Fibroblast of lung (primary cell): ENCODE measurements at places on chromosomes 13 and 19.

GRCh38 chr13:29046588-29046987 is 226.4 kb downstream of the MTUS2 start:
- no peak overlapping the region for H3K27ac ChIP-seq
- H3K36me3 ChIP-seq, result no peaks in the 10 kb centered on the region
- no peak overlapping the region for H3K4me3 ChIP-seq
- no peaks in the 10 kb centered on the region for H3K4me1 ChIP-seq
- no peak for DNase-seq

GRCh38 chr19:38700902-38701454 is 43.3 kb downstream of the CAPN12 start:
- H3K4me1 ChIP-seq, result peaks cover 21% of the 10 kb centered on the region
- H3K4me3 ChIP-seq, result no peak overlapping the region
- no peak for DNase-seq
- peak overlapping the region; percentile 65 for H3K27ac ChIP-seq

- no peak overlapping the region for H3K27ac ChIP-seq
- H3K27me3 ChIP-seq, result no peaks in the 10 kb centered on the region
- H3K4me3 ChIP-seq, result no peak overlapping the region
Measured at GRCh38 chr13:66896933-66897332, 333.2 kb downstream of the PCDH9 start.

GRCh38 chr19:41426952-41427646 is at the start of gene B3GNT8:
Gene B3GNT8, minus strand, starts transcription at chr19:41427374. Its CDS starts 596 bp downstream, at chr19:41426778.
- H3K27ac ChIP-seq, result peak within 1 kb of the TSS; percentile 44
- no peaks in the 10 kb centered on the region for H3K27me3 ChIP-seq
- peaks cover 14% of the 10 kb centered on the region for H3K36me3 ChIP-seq
- H3K4me1 ChIP-seq, result peaks cover 9% of the 10 kb centered on the region

DNA sequence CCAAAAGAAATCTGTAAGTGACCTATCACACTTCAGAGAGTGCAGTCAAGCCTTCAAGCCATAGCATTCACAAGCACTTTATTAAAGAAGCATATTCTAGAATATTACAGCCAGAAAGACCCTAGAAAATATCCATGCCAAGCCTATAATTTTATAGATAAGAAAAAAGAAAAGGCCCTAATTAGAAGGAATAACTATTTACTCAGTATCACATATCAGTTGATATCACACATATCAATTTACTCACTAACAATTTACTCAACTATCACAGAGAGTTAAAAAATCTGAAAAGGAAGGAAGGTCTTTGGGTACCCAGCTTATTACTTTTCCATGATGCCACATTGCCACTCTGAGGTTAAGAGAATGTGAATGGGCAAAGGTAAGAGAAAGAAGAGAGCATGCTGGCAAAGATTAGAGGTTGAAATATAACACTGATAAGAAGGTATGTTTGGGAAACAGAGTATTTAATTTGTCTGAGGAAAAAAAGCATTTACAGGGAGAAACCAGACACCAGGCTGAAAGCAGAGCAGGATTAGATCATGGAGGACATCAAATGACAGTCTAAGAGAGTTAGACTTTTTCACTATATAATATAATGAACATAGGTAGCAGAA is 186.2 kb downstream of the VWA8 start:
- H3K27ac ChIP-seq, result no peak overlapping the region
- H3K4me1 ChIP-seq, result no peaks in the 10 kb centered on the region
- no peaks in the 10 kb centered on the region for H3K27me3 ChIP-seq
- no peaks in the 10 kb centered on the region for H3K36me3 ChIP-seq
- no peak overlapping the region for H3K4me3 ChIP-seq

DNA sequence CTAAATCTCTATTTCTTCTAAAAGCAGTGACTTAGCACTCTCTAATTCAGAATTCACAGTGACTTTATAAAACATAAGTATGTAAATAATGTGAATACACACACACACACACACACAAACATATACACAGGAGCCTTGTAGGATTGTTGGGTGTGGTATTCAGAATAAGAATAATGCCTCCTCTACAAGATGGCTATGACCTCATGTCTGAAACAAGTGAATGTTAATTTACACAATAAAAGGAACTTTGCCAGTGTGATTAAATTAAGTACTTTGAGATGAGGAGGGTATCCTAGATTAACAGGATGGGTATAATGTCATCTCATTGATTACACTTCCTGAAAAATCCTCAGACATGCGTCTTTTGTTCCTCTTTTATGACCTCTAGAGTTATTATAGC is 234.6 kb downstream of the SLITRK6 start:
- no peak overlapping the region for H3K4me3 ChIP-seq
- H3K27me3 ChIP-seq, result no peaks in the 10 kb centered on the region
- no peaks in the 10 kb centered on the region for H3K4me1 ChIP-seq

DNA sequence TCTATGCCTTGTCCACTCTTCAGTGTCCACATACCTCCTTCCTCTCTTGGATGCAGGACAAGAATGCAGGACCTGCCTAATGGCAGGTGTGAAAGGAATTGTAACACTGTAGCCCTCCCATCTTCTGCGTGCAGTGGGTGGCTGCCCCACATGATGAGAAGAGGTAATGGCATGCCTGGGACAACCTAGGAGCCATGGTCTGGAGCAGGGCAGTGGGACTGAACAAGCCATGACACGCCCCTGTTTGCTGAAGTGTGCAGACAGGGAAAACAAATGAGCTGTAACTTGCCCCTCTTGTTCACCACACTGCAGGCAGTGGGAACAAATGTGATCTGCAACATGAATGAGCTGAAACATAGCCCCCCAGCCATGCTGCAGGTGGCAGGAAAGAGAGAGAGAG is 192.2 kb downstream of the PCDH17 start:
- H3K4me3 ChIP-seq, result no peak overlapping the region
- no peak for DNase-seq
- H3K36me3 ChIP-seq, result no peaks in the 10 kb centered on the region
- H3K4me1 ChIP-seq, result no peaks in the 10 kb centered on the region
- H3K27me3 ChIP-seq, result no peaks in the 10 kb centered on the region
- no peak overlapping the region for H3K27ac ChIP-seq

- H3K27ac ChIP-seq, result no peak overlapping the region
- peaks cover 2% of the 10 kb centered on the region for H3K36me3 ChIP-seq
- H3K4me1 ChIP-seq, result no peaks in the 10 kb centered on the region
Measured at GRCh38 chr19:5202553-5202952, 138.1 kb downstream of the PTPRS start.

DNA sequence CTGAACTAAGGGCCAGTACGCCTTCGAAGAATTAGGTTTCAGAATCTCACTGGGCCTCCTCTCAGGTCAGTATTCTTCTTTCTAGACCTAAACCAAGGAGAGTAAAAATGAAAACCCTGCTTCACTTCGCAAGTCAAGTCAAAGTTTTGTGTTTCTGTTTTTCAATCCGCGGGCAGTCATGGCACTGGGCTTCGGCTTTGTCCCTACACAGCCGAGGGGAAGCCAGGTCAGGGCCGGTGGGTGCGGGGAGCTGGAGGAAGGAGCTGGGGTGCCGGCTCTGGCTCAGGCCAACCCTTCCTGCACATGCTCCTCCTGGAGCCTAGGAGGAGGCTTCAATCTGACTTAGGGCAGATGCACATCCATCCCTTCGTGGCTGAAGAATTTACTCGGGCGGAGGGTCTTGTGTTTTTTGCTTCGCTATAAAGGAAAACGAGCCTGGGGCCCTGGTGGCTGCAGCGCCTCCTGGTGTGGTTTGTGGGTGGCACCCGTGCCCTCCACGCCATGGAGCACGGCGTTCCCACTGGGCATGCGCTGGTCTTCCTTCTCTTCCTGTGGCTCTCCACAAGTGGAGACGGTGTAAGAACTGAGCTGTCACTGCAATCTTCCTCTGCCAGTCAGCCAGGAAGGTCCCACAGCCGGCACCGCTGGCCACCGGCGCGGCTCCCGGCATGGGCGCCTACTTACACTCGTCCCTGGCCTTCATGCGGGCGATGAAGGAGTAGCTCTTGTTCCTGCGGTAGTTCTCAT is 22.5 kb downstream of the C19orf44 start:
- H3K27me3 ChIP-seq, result no peaks in the 10 kb centered on the region
- H3K4me1 ChIP-seq, result no peaks in the 10 kb centered on the region
- no peak overlapping the region for H3K4me3 ChIP-seq
- no peak overlapping the region for H3K27ac ChIP-seq
- no peak for DNase-seq

DNA sequence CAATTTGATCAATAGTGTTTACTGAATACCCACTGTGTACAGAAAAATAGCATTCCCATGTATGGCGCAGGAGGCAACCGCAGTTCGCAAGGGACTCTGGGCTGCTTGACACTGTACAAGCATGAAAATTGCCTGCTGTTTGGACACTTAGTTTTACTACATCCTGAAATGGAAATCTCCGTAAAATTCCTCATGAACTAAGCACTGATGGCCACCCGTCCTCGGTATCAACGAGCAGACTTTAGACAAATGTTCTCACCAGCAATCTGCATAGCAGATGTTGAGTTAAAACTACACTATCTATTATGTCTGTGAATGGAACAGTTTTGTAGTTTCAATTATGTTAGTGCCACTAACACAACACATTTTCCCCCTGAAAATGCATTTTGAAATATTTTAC is 294.7 kb downstream of the DCLK1 start:
- no peak overlapping the region for H3K4me3 ChIP-seq
- H3K27me3 ChIP-seq, result no peaks in the 10 kb centered on the region
- no peaks in the 10 kb centered on the region for H3K4me1 ChIP-seq
- DNase-seq, result no peak
